ENCODE measurements at places on chromosomes 1 and 21.
A peak's percentile ranks its signal among the peaks of the same experiment; 100 is the strongest.

DNA sequence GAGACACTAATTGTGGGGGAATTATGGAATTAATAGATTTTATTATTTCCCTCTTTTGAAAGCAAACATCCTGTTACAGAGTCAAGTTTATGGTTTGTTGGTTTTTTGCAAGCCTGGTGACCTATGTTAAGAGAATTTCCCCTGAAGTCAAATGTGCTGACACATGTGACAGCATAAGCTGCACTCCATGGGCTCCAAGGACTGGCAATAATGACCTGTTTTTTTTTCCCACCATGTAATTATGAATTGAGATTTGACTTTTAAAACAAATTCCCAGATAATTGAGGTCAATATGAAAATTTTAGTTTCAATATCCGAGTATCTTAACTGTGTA is 242.5 kb upstream of the SGIP1 start:
- DNase-seq, result no peak

GRCh38 chr1:90175490-90176167 is 180.7 kb downstream of the ZNF326 start:
- no peak for DNase-seq

DNA sequence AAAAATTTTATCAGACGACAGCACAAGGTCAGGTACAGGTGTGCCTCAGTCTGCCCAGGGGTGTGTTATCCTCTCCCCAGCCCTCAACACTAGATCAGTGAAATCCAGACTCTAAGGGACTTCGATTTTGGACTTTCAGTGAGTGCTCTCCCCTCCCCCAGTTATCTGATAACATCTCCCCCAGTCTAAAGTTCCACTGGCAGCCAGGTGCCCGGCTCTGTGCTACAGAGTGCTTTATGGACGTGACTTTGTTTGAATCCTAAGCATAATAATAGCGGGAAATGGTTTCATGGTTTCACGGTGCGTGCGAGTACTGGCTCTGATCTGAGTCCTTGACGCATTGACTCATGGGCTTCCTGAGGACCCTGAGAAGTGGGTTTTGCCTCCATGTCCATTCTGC is 3.2 kb downstream of the SPSB1 start:
- no peak for DNase-seq

DNA sequence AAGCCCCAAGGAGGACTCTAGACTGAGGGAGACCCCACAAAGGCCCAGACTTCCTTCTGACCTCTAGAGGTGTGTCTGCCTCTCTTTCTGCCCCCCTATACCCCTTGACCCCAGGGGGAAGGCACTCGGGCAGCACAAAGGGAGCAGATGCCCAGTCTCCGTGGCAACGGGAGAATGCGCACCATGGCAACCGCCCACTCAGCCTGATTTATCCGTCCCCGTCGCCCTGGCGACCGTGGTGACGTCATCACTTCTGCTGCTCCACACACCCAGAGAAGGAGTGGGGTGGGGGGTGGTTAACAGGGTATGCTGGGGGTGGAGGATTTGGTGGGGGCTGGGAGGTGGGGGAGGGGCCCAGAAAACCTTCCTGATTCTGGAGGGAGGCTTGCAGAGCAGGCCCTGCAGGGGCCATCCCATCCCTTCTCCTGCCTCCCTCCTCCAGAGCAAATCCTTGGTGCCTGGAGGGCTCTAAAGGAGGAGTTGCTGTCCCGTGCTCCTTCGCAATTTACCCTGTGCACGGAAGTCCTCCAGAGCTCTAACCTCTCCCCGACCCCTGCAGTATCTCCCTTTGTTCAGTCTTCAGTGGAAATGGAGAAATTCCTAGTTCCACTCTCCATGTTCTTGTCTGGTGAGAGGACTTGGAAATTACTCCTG is 6.3 kb downstream of the CELF3 start:
- no peak for DNase-seq

DNA sequence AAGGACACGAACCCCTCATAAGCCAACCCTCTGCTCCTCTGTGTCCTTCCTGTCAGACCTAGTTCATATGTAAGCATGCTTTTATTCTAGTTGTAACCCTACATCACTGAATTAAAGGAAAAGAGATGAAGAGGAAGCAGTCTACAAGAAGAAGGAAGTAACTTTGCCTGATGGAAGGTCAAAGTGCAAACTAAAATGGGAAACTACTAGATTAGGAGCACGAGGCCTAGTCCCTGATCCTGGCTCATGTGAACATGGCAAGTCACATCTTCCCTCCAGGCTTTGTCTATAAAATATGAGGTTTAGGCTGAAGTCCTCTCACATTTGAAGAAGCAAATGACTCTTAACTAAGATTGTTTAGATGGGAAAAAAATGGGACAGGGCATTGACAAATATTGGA is 13.2 kb downstream of the ZMYND12 start:
- DNase-seq, result no peak

DNA sequence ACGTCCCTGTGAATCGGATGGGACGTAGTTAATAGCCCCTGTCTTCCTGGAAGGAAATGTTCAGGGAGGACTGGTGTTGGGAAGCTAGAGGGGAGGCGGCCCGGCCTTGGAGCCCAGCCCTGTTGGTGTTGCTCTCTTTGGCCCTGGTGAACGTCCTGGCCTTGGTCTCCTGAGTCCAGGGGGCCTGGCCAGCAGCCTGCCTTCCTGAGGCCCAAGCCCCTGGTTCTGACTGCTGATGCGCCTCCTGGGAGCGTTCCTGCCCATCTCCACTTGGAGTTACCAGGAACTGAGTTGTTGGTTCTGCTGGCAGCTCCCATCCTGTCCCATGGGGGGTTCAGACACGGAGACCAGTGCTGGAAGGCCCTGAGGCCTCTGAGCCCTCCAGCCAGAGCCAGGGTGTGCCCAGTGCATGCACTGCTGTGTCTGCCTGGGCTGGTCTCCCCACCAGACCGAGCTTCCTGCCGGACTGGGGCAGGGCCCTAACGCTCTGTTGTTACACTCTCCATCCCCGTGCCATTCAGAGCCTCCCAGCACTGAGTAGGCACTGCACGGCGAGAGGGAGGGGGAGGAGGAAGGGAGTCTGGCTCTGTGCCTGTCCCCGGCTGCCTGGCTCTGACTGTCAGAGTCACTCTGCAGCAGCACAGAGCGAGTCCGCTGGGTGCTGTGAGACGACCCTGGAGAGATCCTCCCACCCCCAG is 382.5 kb upstream of the VAMP3 start:
- DNase-seq, result peak; percentile 11

DNA sequence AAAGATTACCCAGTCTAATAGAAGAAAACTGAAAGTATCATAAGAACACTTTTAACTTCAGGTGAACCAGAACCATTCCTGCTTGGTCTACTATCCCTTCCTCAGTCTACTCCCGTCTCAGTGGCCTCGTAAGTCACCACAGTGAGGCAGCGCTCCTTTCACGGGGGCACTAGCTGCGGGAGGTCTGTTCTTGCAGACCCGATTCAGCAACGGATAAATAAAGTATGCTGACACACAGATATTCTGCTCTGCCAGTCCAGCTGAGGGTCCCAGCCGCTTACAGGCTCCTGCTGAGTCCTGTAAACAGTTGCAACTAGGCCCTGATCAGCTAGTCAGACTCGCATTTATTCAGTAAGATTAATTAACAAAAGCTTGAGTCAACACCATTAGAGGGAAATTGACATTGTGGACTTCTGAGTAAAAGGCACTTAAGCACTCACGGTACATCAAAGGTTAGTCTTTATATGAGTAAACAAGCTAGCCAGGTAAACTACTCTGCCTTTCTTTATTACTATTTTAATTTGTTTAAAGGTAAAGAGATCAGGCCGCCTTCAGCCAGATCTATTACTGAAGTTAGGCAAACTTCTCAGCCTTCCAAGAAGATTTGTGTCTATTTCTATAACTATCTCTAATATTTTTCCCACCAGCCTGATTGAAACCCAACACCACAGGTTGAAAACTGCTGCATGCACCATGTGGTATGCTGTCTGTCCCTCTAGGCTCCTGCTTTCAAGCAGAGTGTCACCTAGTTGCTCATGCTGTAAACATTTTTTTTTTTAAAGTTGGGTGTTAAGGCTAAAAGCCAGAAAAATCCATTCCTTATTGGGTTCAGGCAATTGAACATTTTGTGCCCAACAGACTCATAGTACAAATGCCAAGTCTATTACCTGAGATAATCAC is 87.7 kb downstream of the INTS7 start:
- DNase-seq, result no peak

GRCh38 chr1:185314411-185314810 is 2.6 kb downstream of the IVNS1ABP start:
- no peak for DNase-seq

- no peak for DNase-seq
Observed at GRCh38 chr1:62457955-62458354, 21.1 kb downstream of the USP1 start.

DNA sequence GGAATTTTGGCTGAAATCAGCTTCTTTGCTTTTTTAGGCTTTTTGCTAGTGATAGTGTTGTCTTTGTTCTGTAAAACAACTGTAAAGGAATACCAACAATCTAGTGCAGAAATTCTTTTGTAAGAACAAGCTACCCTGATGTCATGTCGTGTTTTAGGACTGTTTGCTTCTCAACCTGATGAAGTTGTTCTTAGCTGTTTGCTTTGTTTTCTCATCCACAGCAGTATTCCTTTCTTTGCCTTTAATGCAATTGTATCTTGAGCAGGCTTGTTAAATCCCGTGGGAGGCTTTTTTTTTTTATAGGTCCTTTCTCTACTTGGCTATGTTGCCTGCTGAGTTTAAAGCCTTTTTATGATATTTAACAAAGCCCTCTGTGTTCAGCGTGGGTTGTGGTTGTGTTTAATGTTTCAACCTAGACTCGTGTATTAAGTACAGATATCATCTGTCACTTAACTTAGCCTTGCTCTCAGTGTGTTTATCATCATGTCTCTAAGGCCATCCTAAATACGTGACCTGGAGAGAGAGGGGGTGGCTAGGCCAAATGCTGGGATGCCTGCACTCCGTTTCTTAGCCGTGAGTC is 31.6 kb downstream of the ADARB1 start:
- no peak for DNase-seq

DNA sequence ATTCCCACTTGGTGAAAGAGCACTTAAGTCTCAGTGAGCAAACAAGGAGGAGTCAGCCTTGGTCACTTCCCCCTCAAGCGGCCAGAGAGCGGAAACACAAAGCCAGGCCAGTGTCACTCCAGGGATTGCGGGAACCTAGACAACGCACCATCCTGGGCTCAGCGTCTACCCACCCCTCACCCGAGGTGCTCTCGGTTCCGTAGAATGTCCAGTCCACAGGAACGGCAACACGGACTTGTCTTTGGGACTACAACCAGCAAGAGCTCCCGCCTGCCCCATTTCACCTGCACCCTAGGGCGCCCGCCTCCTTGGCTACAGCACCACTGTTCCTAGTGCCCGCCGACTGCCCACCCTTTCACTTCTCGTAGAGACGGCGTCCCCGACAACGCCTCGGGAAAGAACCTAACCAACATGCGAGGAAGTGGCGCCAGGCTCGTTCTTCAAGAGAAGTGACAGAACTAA is 509 bp downstream of the GDAP2 start:
- DNase-seq, result no peak

DNA sequence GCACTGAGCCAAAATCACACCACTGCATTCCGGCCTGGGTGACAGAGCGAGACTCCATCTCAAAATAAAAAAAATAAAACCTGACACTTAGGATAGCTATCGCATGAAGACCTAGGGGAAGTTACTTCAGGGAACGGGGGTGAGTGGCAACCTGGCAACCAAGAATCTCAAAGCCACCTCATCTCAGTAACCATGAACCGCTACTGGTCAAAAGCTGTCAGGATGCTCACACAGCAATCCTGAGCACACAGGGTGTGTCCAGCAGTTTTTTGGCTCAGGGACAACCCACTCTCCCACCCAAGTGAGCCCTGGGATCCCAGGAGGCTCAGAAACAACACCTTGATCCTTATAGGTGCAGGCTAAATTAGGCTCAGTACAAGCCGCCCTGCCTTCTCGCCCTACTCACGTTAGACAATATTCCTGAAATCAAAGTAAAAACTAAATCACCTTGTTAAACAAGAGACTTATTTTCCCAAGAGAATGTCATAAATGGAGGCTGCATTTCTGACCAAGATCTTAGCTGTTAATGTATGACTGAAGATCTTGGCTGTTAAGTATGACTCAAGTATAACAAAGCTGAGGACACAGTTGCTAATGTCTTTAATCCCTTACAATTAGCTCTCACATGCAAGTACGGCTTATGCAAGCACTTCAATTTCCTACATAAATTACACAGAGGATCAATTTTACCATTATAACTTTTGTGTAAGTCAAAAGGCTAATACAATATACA is 48.3 kb upstream of the NADK start:
- DNase-seq, result no peak

GRCh38 chr1:228410015-228410414 is 3.4 kb upstream of the TRIM11 start:
- no peak for DNase-seq

- DNase-seq, result no peak
Observed at GRCh38 chr1:206600527-206600926, 11.7 kb downstream of the EIF2D start.

DNA sequence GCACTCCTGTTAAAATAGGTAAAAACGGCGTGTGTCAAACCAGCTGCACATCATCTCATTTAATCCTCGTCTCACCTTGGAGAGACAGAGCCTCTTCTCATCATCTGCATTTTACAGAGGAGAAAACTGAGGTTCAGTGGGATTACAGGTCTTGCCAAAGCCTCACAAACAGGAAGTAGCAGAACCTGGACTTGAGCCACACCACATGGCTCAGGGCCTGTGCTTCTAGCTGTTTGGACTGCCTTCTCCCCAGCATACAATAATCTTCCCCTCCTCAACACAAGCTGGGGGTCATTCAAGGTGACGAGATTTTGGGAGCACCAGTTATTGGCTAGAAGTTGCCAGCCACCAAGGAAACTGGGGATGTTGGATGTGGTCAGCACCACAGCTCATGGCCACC is 167.9 kb upstream of the ZC3H12A start:
- DNase-seq, result no peak

GRCh38 chr21:44757731-44758130 is 43.9 kb downstream of the UBE2G2 start:
- no peak for DNase-seq

DNA sequence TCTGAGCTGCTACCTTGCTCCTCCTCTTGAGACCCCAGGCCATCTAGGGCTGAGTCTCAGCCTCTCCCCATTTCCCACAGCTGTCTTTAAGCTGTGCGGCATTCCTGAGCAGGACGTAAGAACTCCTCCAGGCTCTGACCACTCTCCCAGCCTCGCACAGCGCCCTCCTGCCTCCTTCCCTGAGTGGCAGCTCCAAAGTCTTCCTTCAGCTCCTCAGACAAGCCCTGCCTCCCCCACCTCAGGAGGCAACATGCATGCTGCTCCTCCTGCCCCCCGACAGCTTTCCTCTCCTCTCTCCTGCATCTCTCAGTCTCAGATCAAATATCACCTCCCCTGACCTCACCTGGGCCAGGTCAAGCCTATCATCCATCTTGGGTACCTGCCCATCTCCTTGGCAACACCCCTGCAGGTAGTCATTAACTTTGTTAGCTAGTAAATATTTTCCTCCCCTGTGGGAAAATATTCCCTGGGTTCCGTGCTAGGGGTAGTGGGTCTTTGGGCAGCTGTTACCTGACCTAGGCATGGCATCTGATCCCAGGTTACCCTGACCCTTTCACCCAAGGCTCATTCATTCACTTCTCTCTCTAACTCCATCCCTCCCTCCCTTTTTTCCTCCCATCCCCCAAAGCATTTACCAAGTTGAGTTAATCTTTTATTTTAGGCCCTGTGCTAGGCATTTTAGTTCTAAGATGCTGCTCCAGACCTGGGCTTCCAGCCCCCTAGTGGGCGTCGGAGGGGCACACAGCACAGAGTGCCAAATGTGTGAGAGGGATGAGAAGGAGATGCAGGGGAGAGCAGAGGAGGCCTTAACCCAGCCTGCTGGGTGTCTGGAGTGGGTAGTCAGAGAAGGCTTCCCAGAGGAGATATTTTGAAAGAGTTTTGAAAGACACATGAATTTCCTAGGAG is 419.9 kb downstream of the PTPRU start:
- DNase-seq, result peak; percentile 6

GRCh38 chr1:74215229-74215628 is 17.2 kb downstream of the FPGT start:
- no peak for DNase-seq

- DNase-seq, result no peak
Observed at GRCh38 chr1:182910143-182910542, 42.8 kb downstream of the SHCBP1L start.
